ENCODE measurements at places on chromosomes 3 and 15. TPM values are rescaled to one million over a fixed set of nuclear protein-coding genes. Genes with fewer than 3 reads are reported as not detected.

DNA sequence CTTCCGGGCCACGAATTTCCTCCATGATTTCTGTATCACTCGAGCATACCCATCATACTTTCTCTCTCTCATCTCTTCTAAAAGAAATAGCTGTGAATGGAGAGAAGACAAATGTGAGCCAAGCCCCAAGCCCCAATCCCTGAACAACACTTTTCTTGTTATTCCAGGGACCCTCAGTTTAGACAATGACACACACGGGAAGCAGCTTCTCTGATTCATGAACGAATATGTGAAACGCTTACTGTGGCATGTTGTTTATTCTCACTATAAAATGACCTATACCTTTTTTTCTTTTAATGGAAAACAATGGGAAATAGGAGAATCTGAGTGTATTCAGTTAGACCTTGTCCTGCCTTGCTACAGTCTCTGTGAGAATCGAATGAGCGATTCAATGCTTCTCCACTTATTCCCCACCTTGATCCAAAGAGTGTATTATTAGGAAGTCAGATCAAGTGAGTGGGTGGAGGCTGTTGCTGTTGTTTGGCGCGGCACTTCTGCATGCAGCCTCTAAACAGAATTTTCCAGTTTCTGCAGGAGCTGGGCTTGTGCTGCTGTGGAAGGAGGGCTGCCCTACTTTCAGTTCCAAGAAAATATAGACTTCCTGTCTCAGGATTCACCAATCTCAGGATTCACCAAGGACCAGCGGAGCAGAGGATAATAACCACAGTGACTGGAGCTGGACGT, 32.4 kb upstream of the LDHAL6B start:
- DNase-seq, result no peak

DNA sequence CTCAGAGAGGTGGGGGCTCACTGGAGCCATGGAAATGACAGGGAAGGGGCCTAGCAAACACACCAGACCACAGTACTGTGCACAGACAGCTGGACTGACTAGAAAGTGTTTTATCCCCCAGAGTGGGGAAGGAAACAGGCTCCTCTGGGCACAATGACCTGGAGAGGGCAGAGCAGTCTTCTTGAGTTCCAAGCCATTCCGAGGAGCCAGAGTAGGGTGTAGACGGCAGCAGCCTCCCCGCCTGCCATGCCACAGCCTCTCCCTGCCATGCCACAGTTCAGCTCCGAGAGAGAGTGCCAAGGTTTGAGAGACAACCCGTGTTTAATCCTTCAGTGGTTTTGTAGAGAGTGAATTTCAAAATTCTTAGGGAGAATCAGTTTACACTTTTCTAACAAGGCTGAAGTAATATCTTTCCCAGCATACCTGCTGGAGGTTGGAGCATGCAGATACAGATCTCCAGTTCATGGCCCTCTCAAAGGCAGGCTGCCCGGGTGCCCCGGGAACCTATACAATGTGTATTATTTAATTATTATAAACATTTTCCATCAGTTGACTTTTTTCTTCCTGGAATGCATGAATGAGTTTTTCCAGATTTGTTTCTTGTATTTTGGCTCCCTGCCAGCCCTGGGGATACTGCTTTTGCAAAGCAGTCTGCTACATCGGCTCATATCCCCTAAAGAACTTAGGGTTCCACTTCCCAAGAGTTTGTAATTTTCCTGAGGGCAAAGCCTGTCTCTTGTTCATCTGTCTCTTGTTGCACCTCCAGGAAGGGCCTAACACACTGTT, 3.2 kb downstream of the PODXL2 start:
- DNase-seq, result no peak

DNA sequence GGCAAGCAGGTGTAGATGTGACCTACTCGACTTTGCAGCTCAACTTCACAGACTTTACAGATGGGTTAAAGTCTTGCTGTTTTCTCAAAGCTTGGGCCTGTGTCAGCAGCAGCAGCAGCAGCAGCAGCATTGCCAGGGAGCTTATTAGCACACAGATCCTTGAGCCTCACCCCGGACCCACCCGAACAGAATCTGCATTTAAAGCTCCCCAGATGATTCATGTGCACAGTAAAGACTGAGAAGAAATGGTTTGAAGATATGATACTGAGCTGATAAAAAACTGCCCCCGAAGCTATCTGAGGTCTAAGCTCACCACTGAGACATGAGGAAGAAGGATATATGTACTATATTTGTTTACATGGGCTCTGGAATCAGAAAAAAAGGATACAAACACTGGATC, 231.7 kb downstream of the ARPP21 start:
- no peak for DNase-seq

DNA sequence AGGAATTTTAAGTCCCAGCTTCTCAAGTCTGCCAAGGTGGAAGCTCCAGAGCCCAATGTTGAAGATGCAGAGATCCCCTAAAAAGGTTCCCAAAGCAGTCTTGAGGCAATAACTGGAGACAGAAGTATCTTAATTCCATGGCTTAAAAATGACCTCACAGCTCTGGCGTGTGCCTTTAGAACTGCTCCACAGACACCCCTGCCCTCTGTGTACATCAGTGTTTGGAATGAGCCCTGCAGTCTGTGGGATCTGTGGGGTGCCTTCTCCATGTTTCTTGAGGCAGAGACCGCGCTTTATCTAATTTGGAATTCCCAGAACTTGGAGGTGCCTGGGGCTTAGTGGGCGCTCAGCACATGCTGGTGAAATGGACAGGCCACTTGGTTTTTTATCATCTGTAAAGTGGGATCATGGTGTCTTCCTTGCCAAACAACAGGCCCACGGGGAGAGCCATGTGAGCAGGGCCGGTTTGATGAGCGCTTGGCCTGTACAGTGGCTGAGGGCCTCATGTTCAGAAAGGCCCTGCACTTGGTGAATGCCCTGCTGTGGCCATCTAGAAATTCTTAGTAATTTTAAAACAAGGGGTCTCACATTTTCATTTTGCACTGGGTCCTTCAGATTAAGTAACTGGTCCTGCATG, 7.1 kb downstream of the ITGA11 start:
- DNase-seq, result no peak

DNA sequence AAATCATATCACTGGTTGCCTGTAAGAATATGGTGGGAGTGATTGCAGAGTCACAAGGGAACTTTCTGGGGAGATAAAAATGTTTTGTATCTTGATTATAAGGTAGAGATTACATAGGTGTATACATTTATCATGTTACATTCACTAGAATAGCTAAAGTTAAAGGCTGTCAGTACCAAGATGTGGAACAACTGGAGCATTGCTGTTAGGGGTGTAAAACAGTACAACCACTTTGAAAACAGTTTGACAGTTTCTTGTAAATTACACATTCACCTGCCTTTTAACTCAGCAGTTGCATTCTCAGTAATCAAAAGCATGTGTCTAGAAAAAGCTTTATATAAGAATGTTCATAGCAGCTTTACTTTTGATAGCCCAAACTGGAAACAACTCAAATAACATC, 27.6 kb downstream of the RASA2 start:
- DNase-seq, result no peak

Gene C3orf22
- not detected for total RNA-seq

DNA sequence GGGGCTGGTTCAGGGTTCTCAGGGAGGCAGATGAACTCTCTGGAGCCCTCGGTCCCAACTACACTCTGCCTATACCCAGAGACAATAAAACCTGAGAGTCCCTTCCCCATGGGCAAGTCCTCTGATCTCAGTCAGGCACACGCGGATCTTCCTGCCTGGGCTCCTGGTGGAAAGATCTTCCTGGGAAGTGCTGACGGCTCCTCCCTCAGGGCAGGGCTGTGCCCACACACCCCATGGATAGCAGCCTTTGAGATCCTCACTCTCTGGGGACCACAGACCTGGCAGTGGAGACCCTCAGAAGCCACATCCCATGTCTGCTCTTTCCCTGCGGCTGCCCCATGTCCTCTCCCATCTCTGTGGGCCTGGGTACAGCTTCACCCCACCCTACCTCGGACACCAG, 10.4 kb downstream of the SH2D7 start:
- DNase-seq, result no peak

Gene CHST13
- not detected for total RNA-seq

GRCh38 chr3:162586591-162586990, 1090.0 kb downstream of the OTOL1 start:
- no peak for DNase-seq

DNA sequence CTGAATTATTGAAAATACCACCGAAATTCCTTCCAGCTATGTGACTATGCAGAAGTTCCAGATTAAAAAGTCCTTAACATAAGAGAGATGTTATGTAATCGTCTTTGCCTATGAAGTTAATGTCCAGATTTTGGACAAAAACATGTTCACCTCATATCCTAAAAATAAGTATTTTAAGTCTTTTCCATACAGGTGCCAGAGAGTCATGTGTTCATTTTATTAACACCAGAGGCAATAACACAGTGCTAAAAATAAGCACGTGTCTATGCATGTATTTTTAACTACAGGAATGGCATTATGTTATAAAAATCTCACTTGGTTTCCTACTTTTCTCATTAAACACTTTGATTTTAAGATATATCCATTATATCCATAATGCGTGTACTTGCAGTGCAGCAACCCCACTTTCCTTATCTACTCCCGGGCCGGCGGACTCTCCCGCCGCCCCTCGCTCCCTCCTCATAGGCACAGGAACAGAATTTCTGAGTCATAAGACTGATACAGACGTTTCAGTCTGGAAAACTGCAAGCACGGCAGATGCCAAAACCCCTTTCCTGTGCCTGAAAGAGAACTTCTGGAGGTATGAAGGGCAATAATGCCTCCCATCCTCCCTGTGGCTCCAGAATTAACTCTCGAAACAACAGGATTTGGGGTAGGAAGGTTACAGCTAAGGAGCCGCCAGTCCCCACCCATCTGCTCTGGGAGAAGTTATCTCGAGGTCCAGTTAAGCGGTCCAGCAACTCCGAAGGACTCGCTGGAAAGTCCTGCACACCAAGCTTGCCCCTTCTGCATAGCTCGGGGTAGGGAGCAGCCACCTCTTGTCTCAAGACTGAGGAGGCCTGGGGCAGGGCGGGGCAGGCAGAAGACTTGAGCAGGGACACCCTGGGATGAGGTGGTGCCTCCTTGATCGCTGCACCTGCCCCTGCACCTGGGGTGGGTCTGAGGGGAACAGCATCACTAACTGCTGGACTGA, 22.3 kb upstream of the PSTPIP1 start:
- DNase-seq, result peak; percentile 52

DNA sequence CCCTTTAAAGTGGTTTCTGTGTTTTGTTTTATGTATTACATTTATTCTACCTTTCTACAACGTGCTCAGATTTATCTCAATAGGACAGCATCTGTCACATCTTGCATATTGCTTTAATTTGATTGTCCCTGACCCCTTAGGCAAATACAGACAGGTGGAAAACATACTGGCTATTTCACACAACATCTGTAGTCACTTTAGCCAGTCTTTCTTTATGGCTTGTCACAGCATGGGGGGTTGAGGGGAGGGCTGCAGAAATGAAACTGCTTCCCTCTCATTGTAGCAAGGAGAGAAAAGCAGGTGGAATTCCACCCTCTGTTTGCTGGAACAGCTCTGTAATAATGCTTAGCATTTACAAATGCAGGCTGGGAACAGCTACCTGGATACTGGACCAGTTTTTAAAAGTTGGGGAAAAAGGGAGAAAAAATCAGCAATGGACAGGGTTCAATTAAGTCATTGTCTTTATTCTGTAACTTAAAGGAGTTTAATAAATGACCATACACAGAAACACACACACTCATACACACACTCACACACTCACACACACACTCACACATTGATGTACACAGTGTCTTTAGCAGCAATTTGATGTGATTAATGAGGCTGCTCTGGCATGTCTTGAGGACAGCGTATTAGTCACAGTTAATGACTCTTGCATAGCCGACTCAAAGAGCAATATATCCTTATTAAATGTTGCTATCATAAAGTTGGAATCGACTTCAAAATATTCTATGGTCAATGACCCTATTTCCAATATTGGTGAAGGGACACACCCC, 283.7 kb upstream of the GBE1 start:
- DNase-seq, result no peak

DNA sequence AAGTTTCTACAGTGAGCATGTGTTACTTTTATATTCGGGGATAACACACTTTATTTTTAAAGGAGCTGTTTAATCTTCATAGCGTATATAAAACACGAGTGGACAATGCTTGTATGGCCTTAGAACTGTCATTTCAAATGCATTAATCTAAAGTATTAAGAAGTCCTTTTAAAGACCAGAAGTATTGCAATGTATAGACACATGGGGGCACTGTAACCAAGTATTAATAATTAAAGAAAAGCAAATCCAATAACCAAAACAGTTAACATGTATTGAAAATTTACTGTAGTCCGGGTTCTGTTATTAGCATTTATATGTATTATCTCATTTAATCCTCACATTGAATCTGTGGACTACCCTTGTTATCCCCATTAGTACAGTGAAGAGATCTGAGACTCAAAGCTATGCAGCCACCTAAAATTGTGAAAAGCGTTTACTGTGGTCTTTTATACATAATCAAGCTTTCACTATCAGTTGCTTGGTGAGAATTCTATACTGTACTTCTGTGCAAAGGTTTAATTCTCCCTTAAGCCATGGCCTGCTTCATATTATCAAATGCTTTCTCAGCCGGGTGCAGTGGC, 10.1 kb downstream of the ARL14 start:
- peak; percentile 24 for DNase-seq

DNA sequence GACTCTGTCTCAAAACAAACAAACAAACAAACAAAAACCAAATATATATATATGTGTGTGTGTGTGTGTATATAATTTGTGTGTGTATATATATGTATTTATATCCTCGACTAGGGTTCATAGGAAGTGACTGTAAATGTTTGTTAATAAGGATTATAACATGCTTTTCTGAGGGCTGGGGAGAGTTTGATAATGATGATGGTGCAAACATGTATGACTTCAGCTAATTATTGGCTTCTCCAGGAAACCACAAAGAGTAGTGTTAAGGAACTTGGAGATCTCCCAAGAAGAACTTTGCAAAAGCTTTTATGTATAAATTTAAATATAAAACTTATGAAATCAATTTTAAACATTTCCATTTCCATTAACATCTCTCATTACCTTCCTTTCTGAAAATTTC, 3.9 kb upstream of the OPA1 start:
- DNase-seq, result no peak

- DNase-seq, result peak; percentile 1
Measured at GRCh38 chr3:25033407-25034029, 394.5 kb upstream of the RARB start.

- DNase-seq, result no peak
Measured at GRCh38 chr15:56640127-56640526, 93.2 kb downstream of the ZNF280D start.

DNA sequence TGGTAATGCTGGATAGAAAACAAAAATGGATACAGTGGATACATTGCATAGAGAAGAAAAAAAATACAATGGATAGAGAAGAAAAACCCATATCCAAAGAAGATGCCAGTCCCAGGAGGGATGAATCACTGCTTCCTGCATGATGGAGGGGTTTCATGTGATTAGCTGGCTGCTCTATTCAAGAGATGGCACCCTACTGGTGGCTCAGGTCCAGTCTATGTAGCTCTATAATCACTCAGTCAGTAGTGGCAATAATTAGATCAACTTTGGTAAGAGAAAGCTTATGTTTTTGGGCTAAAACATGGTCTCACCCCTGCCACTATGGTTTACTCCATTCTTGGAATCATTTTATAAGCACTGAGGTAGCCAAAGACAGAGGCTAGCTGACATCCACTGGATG, 33.7 kb upstream of the NOX5 start:
- no peak for DNase-seq

Data from dermis microvascular lymphatic vessel endothelial cell (primary cell).